ENCODE measurements at places on chromosomes 5 and 9.

- DNase-seq = no peak
These were observed 9.4 kb upstream of the LMX1B start for GRCh38 chr9:126604059-126605055.

GRCh38 chr5:174571662-174572397 lies 152.6 kb upstream of the MSX2 start:
- DNase-seq = no peak

DNA sequence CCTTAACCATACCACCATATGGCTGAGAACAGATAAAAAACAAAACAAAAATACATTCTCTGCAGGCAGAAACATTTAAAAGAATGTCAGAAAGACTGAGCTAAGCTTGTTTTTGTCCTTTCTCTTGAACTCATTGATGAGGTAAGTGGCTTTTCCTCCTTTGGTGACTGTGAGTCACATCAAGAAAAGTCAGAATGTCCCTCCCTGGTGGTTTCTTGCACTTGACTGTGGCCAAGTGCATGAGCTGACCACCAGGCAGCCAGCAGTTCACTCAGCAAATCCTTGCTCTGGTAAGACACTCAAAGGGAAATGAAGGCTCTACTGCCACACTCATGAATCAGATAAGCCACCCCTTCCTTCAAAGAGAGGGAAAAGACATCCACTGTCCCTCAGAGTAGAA lies 970.9 kb downstream of the TAF11L14 start:
- DNase-seq = no peak

- no peak for DNase-seq
These were observed 1.5 kb upstream of the IRX2 start for GRCh38 chr5:2752821-2753439.
